ENCODE measurements at places on chromosomes 12 and 14.

DNA sequence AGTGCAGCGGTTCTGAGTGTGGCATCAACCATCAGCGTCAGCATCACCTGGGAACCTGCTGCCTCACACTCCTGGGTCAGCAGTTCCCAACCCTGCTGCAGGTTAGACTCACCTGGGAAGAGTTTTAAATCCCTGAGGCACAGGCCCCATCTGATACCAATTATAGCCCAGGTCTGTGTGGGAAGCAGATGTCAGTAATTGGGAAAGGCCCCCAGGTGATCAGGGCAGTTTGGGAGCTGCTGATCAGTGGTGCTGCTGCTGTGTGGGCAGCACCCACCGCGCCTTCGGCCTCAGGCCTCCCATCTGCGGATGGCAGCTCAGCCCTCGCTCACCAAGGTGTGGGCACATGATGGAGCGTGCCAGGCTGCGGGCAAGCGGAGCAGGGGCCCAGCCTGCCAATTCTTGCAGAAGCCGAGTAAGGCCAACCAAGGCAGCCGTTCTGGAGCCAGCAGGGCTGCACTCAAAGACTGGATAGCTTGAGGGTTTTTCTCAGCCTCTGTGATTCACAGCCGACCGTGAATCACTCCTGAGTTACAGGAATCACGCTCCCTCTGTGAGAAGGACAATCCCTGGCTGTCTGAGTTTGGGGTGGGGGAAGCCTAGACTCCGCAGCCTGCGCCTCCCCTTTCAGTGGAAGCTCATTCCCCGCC, 155.6 kb upstream of the SFSWAP start:
- no peak for DNase-seq

- no peak for DNase-seq
Observed at GRCh38 chr12:57765698-57766463, 997 bp downstream of the CYP27B1 start.

- no peak for DNase-seq
Observed at GRCh38 chr12:107779077-107779831, 4.8 kb downstream of the ASCL4 start.

GRCh38 chr12:104863296-104863948, 94.7 kb downstream of the SLC41A2 start:
- DNase-seq: no peak

DNA sequence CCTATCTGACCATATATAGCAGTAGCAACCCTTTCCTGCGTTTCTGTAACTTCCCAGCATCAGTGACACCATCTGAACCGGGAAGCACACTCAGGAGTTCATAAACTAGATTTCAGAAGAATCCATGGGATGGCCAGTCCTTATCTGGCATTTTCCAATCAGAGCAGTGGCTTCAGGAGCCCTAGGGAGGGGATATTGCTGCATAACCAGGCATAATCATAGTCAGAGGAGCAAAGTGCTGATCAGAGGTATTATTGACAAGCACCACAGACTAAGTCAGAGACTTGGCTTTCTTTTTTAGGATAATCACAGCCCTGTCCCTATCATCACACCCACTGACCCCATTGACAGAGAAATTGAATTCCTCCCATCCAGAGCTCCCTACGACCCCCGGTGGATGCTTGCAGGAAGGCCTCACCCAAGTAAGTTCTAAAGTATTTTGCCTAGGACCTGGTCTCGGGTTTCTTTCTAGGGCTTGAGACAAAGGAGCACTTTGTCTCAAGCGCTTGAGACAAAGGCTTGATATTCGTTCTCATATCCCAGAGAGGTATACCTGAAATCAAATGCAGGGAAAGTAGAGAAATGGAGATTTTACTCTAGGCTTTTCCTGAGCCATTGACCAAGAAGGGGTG, 55.1 kb downstream of the FOXN4 start:
- DNase-seq: no peak

- DNase-seq: no peak
Observed at GRCh38 chr12:15602051-15602672, 187.0 kb downstream of the EPS8 start.

DNA sequence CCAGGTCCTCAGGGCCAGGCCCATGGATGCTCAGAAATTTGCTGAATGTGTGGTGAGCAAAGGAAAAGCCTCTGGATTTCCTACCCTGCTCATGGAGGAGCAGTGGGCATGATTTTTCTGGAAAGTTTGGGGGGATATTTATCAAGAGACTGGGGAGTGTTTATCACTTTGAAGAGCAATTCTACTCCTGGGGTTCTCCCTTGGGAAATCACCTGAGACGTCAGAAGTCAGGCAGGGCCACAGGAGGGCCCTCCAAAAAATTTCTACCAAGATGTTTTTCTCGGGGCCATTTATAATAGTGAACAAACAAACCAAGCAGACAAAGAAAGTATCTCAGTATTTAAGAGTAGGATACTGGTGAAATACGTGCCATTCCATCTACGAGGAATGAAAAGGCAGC, 20.1 kb upstream of the EIF2B2 start:
- no peak for DNase-seq

DNA sequence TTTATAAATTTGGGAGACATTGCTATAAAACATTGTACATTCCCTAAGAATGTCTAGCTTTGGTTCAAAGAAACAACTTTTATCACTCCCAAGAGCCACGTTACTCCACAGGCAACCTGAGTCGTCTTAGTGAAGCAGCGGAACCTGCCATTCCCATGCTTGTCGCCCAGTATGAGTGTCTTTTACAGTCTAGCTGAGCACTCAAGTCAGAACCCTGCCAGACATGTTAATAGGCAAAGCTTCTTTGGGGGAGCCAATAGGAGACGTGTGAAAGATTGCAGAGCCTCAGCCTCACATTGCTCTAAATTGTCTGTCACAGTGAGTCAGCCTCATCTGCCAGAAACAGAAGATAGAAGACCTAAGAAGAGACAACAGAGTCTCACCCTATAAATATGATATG, 541.6 kb upstream of the FLRT2 start:
- no peak for DNase-seq

GRCh38 chr12:113392988-113393579, 10.6 kb downstream of the SDS start:
- no peak for DNase-seq

DNA sequence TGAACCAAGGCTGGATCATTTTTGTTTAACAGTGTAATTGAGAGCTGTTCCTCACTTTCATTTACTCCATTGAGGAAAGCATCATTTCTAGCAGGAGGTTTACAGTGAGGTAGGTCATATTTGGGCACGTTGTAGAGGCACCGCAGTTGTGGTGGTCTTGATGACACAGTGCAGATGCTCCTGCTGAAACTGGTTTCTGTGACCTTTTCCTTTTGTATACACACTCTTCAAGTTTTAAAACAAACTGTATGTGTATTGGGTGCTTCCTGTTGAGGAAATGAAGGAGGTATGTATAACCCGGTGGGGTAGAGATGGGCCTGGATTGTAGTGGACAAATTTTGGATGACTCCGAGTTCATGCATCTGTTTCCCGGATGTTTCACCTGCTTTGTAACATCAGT, 456.3 kb upstream of the RGS6 start:
- DNase-seq: no peak

GRCh38 chr14:31224808-31225207, 17.2 kb upstream of the HECTD1 start:
- no peak for DNase-seq

DNA sequence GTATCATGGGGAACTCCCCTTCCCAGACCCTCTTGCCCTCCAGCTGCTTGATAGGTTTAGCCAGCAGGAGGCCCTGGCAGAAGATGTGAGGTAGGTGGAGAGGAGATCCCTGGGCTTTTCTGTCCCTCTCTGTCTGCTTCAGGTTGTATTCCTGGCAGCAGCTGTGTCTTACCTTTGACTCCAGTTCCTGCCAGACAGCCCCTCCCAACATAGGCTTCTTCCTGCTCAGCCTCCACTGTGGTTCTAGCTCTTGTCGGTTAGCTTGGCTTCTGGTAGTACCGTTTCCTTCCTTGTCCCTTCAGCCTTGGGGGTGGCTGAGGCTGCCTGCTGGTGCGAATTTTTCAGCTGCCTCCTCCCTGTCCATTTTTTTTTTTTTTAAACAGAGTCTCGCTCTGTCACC, 215.7 kb upstream of the CRY1 start:
- no peak for DNase-seq

DNA sequence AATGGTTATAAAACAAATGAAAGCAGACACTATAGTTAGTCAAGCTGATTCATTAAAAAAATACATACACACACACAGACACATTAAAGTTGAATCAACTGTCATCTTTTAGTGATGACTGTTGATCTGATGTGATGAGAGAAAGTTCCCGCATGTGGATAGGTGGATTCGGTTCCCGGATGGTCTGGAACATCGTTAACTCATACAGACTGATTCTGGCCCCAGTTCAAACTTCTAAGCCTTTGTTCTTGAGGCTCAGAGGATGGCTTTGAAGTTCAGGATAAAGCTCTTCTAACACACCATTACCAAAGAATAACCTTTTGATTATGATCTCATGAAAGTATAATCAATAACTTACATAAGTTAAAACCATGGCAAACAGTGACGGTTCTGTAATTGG, 27.5 kb downstream of the WIF1 start:
- DNase-seq: no peak

DNA sequence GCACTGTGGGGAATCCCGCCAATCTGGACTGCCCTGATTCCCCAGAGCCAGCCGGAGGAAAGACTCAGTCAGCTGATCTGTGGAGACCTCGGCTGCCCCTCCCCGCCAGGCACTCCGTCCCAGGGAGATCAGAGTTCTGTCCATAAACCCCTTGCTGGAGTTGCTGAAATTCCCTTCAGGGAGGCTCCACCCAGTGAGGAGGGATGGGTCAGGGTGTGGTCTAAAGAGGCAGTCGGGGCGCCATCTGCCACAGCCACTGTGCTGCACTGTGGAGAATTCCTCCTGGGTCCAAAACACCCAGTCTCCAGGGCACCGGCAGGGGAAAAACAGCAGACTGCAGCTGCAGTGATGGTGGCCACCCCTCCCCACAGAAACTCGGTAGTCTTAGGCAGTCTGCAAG, 1922.3 kb upstream of the FLRT2 start:
- DNase-seq: no peak

GRCh38 chr12:44507461-44507860, 368.7 kb downstream of the NELL2 start:
- DNase-seq: no peak

- no peak for DNase-seq
Observed at GRCh38 chr14:61997161-61997560, 234.9 kb downstream of the SNAPC1 start.

- no peak for DNase-seq
Observed at GRCh38 chr12:117144599-117144998, 45.4 kb upstream of the TESC start.

DNA sequence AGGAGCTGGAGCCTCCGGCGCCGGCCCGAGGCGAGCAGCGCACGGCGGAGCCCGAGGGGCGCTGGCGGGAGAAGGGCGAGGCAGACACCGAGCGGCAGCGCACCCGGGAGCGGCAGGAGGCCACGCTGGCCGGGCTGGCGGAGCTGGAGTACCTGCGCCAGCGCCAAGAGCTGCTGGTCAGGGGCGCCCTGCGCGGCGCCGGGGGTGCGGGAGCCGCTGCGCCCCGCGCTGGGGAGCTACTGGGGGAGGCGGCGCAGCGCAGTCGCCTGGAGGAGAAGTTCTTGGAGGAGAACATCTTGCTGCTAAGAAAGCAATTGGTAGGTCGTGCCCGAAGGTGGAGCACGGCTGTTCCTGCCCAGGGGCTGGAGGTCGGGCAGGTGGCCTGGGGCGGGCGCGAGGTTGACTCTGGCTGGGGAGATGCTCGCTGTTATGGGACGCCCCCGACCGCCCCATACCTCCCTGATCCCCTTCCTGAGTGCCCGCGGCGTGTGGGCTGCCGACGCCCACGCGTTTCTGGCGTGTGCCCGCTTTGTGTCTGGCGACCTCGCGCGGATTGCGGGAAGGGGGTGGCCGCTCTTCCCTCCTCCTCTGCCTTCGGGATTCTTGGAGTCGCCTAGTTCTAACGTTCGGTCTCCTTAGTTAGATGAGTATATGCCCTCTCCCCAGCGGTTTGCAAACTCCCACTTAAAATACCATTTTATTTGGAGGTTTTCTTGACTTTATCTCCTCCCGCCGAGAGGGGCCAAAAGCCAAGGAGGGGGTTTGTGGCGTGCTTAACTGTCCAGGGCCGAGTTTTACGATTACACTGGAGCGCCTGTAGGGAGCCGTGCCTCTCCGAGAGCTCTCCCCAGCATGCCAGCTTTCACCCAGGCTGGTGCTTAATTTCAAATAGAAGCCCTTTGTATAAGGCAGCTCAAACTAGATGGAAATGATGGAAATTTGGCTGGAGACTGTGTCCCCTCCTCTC, 752 bp downstream of the DACT1 start:
- no peak for DNase-seq

GRCh38 chr14:56322531-56322930, 204.3 kb downstream of the PELI2 start:
- DNase-seq: no peak

Data from NCI-H748 treated with DMSO at 0.1 percent for 48 hours (cell line).